ENCODE measurements at places on chromosomes 7 and 10. TPM values are rescaled to one million over a fixed set of nuclear protein-coding genes. Genes with fewer than 3 reads are reported as not detected.

The ENO4 gene
- not detected for total RNA-seq

DNA sequence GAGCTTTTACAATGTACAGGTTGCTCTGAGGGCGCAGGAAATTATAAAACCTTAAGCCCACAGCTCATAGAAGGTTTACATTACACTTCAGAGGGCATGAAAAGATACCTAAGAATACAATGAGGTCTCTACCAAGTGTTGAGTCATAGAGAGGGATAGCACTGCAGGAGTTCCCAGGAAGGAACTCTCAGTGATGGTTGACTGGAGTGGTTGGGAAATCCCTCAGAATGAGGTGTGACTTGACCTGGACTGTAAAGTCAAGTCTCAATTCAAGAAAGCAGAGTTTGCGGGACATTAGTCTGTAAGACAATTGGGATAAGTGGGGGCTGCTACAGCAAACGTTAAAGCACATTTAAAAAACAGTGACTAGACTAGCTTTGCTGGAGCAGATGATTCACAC is 21.9 kb downstream of the TNKS2 start:
- H3K36me3 ChIP-seq: peaks cover 78% of the 10 kb centered on the region
- DNase-seq: no peak
- no peak overlapping the region for H3K27ac ChIP-seq

GRCh38 chr10:82759050-82759449 is 884.1 kb downstream of the NRG3 start:
- no peaks in the 10 kb centered on the region for H3K36me3 ChIP-seq
- no peak for DNase-seq
- H3K4me3 ChIP-seq: no peak overlapping the region
- no peaks in the 10 kb centered on the region for H3K27me3 ChIP-seq
- H3K4me1 ChIP-seq: no peaks in the 10 kb centered on the region

DNA sequence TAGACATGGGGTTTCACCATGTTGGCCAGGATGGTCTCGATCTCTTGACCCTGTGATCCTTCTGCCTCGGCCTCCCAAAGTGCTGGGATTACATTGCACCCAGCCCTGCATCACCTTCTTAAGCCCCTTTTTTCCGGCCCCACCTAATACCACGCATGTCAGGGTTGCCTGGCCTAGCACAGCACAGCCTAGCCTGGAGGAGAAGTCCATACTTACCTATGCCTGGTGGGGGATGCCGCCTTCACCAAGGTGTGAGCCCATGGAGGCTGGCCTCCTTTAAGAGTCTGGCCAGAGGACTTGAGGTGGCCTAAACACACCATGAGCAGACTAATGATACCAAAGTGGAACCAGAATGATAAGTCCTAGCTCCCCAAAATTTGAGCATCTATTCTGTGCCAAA is 22.0 kb upstream of the CUX1 start:
- no peak overlapping the region for H3K4me3 ChIP-seq
- H3K4me1 ChIP-seq: no peaks in the 10 kb centered on the region
- no peak for DNase-seq
- H3K27ac ChIP-seq: no peak overlapping the region

- peaks cover 11% of the 10 kb centered on the region for H3K27me3 ChIP-seq
- DNase-seq: no peak
- H3K27ac ChIP-seq: no peak overlapping the region
- no peak overlapping the region for H3K4me3 ChIP-seq
Observed at GRCh38 chr7:98056580-98056979, 50.1 kb upstream of the LMTK2 start.

The CALY gene
- total RNA-seq: not detected

DNA sequence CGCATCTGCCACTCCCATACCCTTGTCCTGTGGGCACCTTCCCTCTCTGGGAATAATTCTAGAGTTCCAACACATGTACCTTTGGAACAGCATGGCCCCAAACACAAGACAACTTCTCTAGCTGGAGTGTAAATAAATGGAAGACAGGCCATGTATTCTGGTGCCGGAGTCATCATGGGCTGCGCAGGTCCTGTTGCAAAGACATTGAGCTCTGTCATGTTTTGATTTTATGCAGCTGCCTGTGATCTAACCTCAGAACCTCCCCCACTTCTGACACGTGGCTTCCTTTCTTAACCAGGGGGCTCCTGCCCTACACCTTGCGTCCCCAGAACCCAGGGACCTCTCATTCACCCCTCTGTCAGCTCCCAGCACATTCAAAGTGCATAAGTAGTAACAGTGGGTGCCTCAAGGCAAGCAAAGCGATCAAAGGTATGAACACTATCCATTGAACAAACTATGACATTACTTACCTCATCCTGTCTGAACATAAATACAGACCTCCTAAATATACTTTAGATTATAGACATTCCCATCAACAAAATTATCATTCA is 219.9 kb downstream of the FGFR2 start:
- H3K4me3 ChIP-seq: no peak overlapping the region
- H3K36me3 ChIP-seq: no peaks in the 10 kb centered on the region
- DNase-seq: no peak

DNA sequence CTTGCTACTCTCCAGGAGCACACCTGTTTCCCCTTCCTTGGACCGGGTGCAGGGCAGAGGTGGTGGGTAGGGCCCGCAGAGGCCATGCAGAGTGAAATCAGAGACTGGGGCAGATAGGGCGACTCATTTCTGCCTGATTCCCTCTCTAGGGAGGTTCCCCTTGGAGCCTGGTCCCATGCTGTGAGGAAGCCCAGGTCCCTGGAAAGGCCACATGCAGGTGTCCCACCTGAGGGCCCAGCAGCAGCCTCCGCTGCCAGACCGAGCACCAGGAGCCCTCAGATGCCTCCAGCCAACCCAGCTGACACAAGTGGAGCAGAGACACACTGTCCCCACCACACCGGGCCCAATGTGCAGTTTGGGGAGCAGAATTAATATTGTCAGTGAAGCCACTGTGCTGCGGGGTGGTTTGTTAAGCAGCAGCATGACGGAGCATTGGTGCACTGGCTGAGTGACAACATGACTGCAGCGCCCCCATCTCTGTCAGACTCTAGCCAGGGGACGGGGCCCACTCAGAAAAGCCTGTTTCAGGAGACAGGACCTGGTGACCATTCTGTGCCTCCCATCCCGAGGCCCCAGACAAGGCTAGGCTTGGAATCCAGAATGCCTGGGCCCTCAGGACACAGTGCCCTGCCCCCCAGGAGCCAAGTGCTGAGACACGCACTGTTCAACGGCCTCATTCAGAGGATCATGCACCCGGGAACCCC is 30.4 kb upstream of the RET start:
- no peaks in the 10 kb centered on the region for H3K36me3 ChIP-seq
- H3K27me3 ChIP-seq: no peaks in the 10 kb centered on the region
- H3K4me1 ChIP-seq: no peaks in the 10 kb centered on the region
- H3K27ac ChIP-seq: no peak overlapping the region
- H3K4me3 ChIP-seq: no peak overlapping the region

The MYPN gene
- total RNA-seq: 0.39 TPM

DNA sequence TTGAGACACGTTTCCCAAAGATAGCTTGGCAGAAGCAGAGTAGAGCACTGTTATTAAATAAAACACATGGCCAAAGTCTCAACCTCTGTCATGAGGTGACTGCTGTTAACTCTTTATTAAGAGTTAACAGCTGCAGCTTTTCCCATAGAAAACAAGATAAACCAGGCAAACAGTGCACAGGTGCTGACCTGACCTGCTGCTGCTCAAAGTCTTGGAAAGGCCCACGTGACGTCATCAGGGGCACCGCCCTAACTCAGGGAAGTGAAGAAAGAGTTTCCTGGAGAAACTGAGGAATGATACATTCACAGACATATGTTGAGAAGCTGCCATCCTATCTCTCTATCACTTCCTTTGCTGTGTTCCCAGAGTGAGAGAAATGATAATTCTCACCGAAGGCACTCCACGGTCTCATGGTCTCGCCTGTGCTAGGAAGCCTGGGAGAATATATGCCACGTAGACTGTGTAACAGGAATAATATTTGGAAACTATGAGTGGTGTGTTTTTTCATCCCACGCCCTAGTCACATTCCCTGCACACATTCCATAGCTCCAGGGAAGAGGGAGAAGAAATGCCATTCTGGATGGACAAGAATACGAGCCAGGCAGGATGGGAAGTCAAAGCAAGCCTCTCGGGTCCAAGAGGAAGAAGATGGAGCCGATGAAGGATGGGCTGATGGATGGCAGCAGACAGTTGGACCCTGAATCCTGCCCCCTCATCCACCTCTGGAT is 146.2 kb upstream of the NFE2L3 start:
- no peaks in the 10 kb centered on the region for H3K4me1 ChIP-seq
- no peak overlapping the region for H3K27ac ChIP-seq
- DNase-seq: no peak

DNA sequence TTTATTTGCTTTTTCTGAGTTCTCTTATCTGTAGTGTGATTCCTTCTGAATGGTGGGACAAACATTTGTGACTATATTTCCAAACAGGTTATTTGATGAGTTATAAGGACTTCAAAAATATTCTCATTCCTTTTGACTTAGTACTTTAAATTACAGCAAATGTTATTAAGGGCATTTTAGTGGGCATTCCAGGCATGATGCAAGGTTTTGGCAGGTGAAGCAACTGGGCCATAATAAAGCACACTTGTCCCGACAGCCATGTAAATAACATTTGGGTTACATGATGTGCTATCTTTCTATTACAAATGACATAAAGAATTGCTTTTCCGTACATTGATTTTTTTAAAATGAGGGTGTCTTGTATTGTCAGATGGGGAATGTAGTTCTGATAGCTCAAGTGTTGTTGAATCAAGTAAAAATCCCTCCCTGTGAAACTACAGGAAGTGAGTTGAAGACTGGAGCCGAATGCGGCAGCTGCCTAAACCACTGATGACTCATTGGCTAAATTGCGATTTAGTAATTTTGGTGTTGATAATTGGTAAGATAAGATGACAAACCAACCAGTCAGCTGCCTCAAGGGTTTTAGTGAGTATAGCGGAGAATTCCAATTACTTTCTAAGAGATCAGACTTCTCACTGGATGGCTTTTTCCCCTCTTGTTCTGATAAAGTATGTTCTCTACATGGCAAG is 231.3 kb upstream of the NPY start:
- no peak overlapping the region for H3K27ac ChIP-seq
- H3K36me3 ChIP-seq: no peaks in the 10 kb centered on the region
- H3K4me3 ChIP-seq: no peak overlapping the region
- peak; percentile 36 for DNase-seq

The DIP2C gene
- 17.5 TPM for total RNA-seq

GRCh38 chr7:115682507-115682906 is 348.1 kb downstream of the TFEC start:
- no peak for DNase-seq
- no peak overlapping the region for H3K4me3 ChIP-seq
- H3K27ac ChIP-seq: no peak overlapping the region

DNA sequence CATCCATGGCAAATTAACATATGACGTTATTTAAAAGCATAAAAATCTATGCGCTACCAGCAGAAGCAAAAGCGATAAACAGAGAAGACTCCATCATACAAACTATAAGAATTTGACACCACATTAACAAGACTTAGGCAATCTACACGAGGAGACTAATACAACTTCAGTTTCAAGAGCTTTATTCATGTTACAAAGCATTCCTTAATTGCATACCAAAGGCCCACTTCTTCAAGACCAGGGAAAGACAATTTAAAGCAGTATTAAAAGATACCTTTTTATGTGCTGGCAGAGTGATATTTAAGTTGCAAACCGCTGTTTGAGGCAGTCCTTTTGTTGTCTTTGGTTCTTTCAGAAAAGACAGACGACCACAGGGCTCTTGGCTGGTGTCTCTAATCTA is 176.0 kb upstream of the CCDC6 start:
- H3K27ac ChIP-seq: no peak overlapping the region
- no peaks in the 10 kb centered on the region for H3K36me3 ChIP-seq
- no peaks in the 10 kb centered on the region for H3K27me3 ChIP-seq
- no peaks in the 10 kb centered on the region for H3K4me1 ChIP-seq
- DNase-seq: no peak

GRCh38 chr10:103497161-103497915 is 3.8 kb downstream of the NEURL1 start:
- peaks cover 14% of the 10 kb centered on the region for H3K4me1 ChIP-seq
- H3K27me3 ChIP-seq: peaks cover 91% of the 10 kb centered on the region
- DNase-seq: no peak
- H3K4me3 ChIP-seq: no peak overlapping the region
- no peaks in the 10 kb centered on the region for H3K36me3 ChIP-seq
- no peak overlapping the region for H3K27ac ChIP-seq

DNA sequence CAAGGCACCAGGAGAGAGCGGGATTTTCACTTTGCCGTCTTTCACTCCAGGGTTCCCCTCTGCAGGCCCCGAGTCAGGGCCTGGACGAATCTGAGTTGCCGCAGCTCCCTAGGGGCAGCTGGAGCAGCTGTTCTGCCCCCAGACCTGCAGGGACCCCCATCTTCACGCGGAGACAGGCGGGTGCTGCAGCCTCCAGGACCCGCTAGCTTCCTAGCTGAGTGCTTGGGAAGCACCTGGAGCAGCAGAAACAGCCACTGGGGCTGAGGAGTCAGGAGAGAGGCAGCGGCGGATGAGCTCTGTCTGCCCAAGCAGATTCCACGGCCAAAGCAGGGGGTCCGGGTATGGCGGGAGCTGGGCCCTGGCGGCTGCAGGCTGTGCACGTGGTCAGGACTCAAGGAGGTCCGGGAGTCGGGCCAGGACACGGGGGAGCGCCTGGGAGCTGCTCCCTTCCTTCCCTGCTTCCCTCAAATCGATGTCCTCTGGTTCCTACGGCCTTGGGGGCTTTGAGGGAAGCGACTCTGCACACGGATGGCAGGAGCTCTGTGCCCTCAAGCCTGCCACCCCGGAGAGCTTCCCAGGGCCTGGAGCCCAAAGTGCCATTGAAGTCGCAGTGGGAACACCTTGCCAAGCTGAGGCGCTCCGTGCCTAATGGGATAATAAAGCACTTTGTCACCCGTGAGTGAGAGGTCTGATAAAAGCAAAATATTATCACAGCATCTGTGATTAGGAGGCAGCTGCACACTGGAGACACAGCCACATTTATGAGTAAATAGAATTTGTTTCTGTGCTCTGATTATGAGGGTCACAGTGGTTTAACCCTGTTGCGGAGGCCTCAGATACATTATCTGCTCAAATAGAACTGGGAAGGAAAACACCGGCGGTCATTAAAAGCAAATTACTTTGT is 17.2 kb downstream of the MNX1 start:
- H3K4me1 ChIP-seq: no peaks in the 10 kb centered on the region
- H3K27ac ChIP-seq: no peak overlapping the region
- peaks cover 41% of the 10 kb centered on the region for H3K27me3 ChIP-seq
- H3K36me3 ChIP-seq: no peaks in the 10 kb centered on the region
- no peak for DNase-seq

DNA sequence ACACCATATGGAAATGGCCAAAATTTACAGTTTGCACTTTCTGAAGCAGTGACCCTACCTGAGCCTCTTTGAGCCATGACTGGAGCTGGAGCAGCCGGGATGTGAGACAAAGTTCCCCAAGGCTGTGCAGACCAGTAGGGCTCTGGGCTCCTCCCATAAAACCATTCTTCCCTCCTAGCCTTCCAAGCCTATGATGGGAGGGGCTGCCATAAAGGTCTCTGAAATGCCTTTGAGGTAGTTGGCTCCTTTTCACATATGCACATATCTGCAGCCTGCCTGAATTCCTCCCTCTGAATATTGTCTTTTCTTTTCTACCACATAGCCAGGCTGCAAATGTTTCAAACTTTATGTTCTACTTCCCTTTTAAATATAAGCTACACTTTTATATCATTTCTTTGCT is 516.6 kb upstream of the POM121L12 start:
- H3K36me3 ChIP-seq: no peaks in the 10 kb centered on the region
- H3K4me1 ChIP-seq: no peaks in the 10 kb centered on the region
- H3K27ac ChIP-seq: no peak overlapping the region

All from SJSA1 (cell line).